ENCODE measurements at places on chromosomes 5 and 9. TPM values are rescaled to one million over a fixed set of nuclear protein-coding genes. Genes with fewer than 3 reads are reported as not detected.

Gene SLC34A3
- not detected for total RNA-seq

Gene VCAN
- total RNA-seq, result 56.6 TPM

Gene SNCAIP
- 2.2 TPM for total RNA-seq

Gene FAM240B
- total RNA-seq, result not detected

Gene HAVCR2
- total RNA-seq, result 15.2 TPM

Gene PCDHB9
- total RNA-seq, result 10.9 TPM

Gene SLC9A3
- 2.7 TPM for total RNA-seq

Gene ZNF354C
- 5.3 TPM for total RNA-seq

Gene QRFP
- not detected for total RNA-seq

Gene KCNN2
- total RNA-seq, result 3.4 TPM

Gene HTR1A
- total RNA-seq, result not detected

Gene ORM2
- total RNA-seq, result not detected

Gene ABCA1
- total RNA-seq, result 55.1 TPM

Gene TRIP13
- total RNA-seq, result 0.13 TPM

Gene TMEFF1
- total RNA-seq, result 0.81 TPM

Gene GRM6
- not detected for total RNA-seq

Gene GMCL2
- not detected for total RNA-seq

Data from gastroesophageal sphincter (tissue), 4 donors.